ENCODE measurements at places on chromosomes 3 and 15.

DNA sequence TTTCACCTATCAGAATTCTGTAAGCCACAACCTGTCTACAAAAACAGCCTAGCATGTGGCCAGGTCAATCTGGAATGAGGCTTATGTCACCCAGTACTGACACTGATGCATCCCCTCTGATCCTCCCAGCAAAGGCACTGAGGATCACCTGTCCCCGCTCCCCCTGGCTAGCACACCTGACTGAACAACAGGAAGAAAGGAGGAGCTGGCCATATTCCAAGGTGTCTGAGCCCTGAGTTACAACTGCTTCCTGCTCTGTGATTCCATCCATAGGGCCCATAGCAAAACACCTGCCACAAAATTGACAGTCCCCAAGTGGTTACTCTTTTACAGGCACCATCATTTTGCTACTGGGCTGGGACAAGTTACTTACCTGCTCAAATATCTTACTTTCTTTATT is 555.5 kb upstream of the CFAP20DC start:
- no peak for DNase-seq

GRCh38 chr15:60043744-60044435 is 39.8 kb downstream of the FOXB1 start:
- no peak for DNase-seq

GRCh38 chr3:15064299-15064834 is 748 bp downstream of the MRPS25 start:
- peak; percentile 32 for DNase-seq

DNA sequence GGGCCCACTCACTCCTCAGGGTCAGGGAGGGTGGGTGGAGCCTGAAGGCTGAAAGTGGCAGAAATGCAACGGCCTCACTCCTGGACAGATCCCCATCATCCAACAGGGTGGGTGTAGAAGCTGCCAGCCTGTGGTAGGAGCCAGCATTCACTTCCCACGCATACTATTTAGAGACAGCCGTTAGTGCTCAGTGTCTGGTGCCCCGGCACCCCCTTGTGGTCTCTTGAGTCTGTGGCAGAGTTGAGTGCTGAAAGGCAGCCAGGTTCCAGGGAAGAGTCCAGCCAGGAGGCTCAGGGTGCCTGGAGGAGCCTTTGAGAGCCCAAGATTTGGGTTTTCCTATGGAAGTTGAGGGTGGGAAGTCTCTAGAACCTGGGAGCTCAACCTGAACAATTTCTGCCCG is 2.1 kb upstream of the GNAT1 start:
- peak; percentile 90 for DNase-seq

DNA sequence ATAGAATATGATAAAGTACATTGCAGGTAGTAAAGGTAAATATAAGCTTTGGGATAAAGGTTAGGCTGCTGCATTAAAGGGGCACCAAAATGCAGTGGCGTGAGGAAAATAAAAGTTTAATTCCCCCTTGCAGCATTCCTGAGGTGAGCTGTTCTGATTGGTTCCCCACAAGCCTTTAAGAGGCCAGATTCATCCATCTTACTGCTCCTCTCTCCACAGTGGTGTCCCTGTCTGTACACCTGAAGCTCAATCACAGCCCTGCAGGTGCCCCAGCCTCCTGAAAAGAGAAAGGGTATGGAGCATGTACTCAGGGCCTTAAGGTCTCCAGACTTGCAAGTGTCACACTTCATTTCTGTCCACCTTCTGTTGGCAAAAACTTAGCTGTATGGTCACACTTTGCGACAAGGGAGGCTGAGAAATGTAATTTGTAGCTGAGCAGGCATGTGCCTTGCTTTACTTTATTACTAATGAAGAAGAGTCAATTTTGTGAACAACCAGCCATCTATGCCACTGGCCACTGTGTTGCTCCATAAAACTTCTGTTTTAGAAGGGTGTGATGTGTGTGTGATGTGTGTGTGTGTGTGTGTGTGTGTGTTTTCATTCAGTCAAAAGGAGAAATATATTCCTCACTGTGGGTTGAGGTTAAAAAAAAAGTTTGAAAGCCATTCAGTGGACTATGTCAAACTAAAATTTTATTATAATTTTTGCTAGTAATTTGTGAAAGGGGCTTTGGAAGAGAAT is 12.8 kb downstream of the LACTB start:
- no peak for DNase-seq

GRCh38 chr3:71025010-71025409 is 558.5 kb downstream of the FOXP1 start:
- no peak for DNase-seq

DNA sequence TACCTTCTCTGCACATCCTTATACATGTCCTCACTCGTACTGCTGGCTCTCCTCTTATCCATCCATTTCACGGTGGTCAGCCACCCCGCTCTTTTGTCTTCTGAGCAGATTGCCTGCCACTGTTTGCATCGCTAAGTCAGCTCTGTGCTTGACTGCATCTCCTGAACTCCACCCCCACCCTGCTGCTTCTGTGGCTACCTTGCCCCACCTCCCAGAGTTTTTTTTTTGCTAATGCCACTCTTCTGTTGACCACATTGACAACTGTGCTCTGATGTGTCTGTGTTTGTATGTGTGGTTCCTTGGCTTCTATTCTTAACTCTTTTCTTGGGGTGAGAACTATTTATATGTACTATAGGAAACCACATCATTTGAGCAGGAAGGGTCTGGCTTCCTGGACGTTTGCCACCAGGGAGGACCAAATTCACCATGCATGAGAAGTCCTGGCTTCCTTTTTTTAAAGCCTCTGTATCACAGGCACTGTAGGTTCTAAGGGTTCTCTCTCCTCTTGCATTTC is 12.8 kb upstream of the MTMR10 start:
- DNase-seq: no peak

DNA sequence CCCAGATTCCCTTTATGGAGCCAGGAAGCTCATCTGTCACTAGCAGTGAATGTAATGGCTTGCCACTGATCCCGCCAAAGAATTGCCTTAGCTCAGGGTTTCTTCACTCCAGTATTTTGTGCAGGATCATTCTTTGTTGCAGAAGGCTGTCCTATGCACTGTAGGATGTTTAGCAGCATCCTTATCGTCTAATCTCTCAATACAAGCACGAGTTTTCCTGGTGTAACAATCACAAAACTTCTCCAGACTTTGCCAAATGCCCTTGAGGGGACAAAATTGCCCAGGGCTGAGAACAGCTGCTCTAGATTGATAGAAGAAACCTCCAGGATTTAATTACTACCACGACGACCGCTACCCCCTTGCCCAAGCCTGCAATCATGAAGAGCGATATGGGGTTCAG is 6.8 kb upstream of the SHQ1 start:
- DNase-seq: no peak

DNA sequence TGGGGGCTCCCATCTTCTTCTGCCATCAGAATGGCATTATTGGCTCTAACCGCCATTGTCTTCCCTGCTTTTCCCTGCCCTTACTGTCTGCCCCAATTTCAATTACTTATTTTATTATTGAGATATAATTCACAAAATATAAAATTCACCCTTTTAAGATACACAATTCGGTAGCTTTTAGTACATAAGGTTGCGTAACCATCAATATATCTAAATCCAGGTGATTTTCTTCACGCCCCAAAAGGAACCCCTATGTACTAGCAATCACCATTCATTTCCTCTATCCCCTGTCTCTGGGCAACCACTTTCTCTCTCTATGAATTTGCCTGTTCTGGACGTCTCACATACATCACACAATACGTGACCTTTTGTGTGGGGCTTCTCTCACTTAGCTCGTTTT is 18.0 kb downstream of the RBP2 start:
- DNase-seq: no peak

DNA sequence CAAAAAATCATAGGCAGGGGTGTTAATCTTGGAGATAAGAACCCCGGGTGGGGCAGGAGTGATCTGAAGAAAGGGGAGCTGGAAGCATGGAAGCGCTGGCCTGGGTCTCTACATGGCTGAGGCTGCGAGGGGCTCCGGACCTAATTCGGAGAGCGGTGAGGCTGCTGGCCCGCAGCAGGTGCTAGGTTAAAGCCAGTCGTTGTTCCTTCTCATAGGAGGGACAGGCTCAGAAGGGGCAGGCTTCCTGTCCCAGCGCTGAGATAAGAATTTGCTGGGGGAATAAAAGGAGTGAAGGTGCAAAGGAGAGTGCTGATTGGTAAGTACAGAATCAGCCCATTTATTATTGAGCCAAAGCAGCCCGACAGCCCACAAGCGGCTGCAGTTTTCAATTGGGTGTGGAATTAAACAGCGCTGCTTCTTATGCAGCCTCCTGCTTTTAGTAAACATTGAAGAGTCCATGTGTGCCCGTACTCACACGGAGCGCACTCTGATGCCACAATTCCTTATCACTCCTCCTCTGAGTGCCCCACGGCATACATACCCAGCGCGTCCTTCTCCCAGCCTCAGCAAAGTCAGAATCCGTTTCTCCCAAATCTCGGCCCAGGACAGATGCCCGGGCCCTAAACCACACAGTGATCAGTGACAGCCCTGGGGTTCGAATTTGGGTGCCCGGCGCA is 17.1 kb downstream of the CHST13 start:
- DNase-seq: no peak

DNA sequence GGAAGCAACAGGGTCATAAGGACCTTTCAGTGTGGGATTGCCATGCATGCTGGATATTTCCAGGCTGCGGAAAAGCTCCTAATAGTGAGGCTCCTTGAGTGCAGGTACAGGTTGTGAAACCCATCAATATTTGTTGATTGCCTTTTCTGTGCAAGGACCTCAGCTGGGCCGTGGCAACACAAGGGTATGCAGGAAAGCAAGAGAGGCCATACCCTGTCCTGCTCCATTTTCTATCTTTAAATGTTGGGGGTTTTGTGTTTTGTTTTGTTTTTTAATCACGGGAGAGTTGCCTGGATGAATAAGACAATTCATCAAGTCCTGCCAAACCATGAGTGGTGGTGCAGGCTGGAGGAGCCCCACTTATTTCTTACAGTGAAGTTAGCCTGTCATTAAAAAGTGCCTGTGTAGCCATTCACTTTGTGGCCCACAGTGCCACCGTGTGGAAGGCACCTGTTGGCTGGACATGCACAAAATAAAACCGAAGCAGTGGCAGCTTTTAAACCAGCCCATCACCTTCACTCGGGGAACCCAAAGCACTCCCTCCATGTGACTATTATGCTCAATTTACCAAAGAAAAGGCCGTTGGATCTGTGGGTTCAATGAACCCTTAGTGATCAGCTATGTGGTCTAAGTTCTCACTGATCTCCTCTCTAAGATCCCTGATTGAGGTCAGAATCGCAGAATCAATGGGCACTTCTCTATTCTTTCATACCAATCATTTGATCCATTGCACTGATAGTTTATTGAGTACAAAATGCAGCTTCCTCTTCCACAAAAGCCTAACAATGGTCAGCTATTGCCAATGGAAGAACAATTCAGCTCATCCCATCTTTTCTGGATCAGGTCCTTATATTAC is 42.2 kb downstream of the CLDN18 start:
- DNase-seq: peak; percentile 68

GRCh38 chr3:136992115-136992514 is 34.3 kb downstream of the IL20RB start:
- no peak for DNase-seq

GRCh38 chr3:104359546-104359945 is 1007.2 kb upstream of the ALCAM start:
- peak; percentile 93 for DNase-seq

GRCh38 chr15:74433592-74434262 is at the start of gene SEMA7A:
Gene SEMA7A (minus strand): TSS chr15:74433958. CDS start chr15:74433918, 40 bp downstream.
- peak; percentile 69 for DNase-seq

DNA sequence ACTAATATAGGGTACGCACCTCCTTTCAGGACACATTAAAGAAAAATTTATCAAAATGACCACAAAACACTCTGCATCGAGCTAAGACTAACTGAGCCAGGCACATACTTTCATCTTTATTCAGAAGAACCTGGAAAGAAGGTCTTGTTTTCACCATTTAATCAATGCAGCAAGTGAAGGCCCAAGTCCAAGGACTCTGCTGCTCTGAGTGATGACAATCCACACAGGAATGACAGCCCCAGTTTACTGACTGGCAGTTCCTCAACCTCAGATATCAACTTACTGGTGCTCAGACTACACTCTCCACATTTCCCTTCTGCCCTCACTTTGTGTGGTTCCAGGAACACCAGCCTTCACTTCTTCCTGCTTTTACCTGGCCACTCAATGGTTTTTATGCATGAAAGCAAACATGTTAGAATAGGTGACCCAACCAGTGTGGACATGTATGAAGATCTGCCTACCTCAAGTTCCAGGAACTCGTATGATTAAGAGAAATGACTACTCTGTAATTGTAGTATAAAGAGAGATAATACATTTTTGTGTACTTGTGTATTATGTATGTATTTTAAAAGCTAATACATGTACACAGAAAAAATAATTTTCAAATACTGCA is 29.1 kb upstream of the RASA2 start:
- no peak for DNase-seq

DNA sequence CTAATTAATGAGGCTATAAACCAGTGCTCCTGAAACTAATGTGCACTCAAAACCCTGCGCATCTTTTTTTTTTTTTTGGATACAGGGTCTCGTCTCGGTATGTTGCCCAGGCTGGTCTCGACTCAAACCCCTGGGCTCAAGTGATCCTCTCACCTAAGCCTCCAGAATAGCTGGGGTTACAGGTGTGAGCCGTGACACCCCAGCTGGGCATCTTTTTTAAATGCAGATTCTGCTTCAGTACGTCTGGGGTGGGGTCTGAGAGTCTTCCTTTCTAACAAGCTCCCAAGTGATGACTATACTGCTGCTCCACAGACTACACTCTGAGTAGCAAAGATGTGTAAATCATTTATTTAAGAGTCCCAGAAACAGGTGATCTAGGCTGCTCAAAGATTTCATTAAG is 73.0 kb downstream of the BFSP2 start:
- DNase-seq: no peak

- no peak for DNase-seq
Observed at GRCh38 chr3:58074116-58074715, 66.0 kb downstream of the FLNB start.

- DNase-seq: no peak
Observed at GRCh38 chr15:65918357-65918920, 49.1 kb downstream of the RAB11A start.

GRCh38 chr15:48190932-48191573 is 412 bp upstream of the CTXN2 start:
- peak; percentile 67 for DNase-seq

DNA sequence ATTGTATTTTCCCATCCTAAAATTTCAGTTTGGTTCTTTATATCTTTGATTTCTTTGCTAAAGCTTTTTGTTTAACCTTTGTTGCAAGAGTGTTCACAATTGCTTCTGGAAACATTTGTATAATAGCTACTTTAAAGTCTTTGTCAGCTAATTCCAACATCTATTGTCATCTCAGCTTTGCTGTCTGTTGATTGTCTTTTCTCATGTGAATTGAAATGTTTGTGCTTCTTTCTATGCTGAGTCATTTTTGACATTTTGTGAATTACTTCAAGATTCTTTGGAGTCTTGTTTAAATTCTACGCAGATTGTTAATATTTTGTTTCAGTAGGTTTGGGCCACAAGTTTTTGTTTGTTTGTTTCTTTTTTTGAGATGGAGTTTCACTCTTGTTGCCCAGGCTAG is 73.2 kb downstream of the SUCNR1 start:
- DNase-seq: no peak

Measured in fibroblast of the aortic adventitia (primary cell).